Suppressor macrophage treated with lipopolysaccharide for 4 hours (primary cell): ENCODE measurements at places on chromosomes 13 and 19.

DNA sequence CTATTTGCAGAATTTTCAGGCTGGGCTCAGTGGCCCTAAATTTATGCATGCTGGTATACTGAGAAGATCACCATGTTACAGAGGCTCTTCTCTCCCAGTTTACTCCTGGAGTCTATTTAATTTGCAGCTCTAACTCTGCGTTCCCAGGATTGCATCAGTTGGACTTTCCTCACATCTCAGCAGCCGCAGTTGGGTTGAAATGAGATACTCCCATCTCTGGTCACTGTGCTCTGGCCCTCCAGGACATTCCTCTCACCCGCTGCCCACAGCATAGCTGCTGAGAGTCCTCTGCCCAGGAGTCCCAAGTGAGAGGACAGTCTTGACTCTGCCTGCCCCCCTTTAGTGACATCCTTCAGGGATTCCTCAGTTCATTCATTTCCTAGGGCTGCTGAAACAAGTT is 150.9 kb downstream of the LACC1 start:
- no peak for DNase-seq

- no peak for DNase-seq
Observed at GRCh38 chr19:57641715-57642234, 8.8 kb downstream of the ZNF211 start.

GRCh38 chr19:49415102-49415809 is 8.0 kb downstream of the PTH2 start:
- DNase-seq: no peak

- peak; percentile 87 for DNase-seq
Observed at GRCh38 chr19:18366021-18366435, 19.9 kb upstream of the GDF15 start.

GRCh38 chr19:36152352-36153091 is at the start of gene COX7A1:
TSS of gene COX7A1 (minus strand) at chr19:36152447. CDS start at chr19:36152407, 40 bp downstream.
- no peak for DNase-seq

DNA sequence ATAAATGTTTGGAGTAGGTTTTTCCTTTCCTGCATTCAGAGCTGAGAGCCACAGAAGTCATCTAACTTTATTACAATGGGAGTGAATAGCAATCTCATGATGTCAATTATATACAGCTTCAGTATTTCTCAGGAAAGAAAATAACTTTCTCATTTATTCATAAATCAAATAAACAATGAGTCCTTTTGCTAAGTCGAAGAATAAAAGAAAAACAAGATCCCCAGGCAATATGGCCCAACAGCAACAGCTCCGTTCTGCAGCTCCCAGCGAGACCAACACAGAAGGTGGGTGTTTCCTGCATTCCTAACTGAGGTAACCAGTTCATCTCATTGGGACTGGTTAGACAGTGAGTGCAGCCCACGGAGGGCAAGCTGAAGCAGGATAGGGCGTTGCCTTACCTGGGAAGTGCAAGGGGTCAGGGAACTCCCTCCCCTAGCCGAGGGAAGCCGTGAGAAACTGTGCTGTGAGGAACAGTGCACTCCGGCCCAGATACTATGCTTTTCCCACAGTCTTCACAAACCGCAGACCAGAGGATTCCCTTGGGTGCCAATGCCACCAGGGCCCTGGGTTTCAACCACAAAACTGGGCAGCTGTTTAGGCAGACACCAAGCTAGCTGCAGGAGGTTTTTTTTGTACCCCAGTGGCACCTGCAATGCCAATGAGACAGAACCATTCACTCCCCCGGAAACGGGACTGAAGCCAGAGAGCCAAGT is 128.2 kb downstream of the SLITRK1 start:
- DNase-seq: no peak

DNA sequence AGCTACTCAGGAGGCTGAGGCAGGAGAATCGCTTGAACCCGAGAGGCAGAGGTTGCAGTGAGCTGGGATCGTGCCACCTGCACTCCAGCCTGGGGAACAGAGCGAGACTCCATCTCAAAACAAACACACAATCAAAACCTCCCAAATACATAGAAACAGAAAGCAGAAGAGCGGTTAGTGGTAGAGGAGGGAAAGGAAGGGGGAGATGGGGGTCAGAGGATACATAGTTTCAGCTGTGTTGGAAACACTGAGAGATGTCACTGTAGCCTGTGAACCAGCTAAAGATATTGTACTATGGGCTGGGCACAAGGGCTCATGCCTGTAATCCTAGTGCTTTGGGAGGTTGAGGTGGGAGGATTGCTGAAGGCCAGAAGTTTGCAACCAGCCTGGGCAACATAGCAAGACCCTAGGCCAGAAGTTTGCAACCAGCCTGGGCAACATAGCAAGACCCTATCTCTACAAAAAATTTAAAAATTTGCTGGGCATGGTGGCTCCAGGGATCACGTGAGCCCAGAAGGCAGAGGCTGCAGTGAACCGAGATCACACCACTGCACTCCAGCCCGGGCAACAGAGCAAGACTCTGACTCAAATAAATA is 49.9 kb downstream of the GNG7 start:
- no peak for DNase-seq

DNA sequence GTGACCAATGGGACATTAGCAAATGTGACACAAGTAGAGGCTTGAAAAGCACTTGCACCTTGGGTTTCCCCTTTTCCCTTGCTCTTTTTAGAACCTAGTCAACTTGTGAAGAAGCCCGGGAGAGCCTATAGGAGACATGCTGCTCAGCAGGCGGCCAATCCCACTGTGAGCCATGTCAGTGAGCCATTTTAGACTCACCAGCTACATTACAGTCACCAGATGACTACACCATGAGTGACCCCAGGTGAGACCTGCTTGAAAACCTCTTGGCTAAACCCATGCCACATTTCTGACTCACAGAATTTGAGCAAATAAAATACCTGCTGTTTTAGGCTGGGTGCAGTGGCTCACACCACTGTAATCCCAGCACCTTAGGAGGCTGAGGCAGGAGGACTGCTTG is 317.5 kb downstream of the KLF12 start:
- DNase-seq: no peak

DNA sequence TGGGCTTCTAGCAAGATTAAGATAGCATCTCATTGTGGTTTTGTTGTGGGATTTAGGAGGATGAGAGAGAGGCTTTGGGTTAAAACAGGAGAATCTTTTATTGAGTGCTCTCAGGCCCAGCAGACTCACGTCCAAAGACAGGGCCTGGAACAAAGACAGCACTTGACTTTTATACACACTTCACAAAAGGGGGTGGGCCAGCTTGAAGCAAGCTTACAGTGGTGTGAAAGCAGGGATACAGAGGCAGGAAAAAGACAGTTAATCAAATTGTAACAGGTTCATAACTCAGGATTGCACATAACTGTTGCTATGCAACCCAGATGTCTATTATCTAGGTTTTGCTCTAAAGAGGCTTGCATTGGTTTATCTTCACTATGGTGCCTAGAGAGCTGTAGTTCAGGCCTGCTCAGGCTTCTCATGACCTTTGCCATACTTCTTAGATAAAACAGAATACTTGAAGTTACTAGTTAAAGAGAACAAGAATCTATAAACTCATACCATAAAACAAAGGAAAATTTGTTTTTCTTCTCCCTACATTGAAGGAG is 42.2 kb upstream of the CEACAM21 start:
- no peak for DNase-seq

- no peak for DNase-seq
Observed at GRCh38 chr13:106589716-106590115, 21.8 kb upstream of the ARGLU1 start.

GRCh38 chr19:58400316-58400915 is 5.0 kb downstream of the RNF225 start:
- DNase-seq: no peak

GRCh38 chr19:50020481-50020880 is 4.7 kb downstream of the VRK3 start:
- no peak for DNase-seq

GRCh38 chr13:45918597-45918996 is 67.0 kb upstream of the SIAH3 start:
- DNase-seq: no peak

DNA sequence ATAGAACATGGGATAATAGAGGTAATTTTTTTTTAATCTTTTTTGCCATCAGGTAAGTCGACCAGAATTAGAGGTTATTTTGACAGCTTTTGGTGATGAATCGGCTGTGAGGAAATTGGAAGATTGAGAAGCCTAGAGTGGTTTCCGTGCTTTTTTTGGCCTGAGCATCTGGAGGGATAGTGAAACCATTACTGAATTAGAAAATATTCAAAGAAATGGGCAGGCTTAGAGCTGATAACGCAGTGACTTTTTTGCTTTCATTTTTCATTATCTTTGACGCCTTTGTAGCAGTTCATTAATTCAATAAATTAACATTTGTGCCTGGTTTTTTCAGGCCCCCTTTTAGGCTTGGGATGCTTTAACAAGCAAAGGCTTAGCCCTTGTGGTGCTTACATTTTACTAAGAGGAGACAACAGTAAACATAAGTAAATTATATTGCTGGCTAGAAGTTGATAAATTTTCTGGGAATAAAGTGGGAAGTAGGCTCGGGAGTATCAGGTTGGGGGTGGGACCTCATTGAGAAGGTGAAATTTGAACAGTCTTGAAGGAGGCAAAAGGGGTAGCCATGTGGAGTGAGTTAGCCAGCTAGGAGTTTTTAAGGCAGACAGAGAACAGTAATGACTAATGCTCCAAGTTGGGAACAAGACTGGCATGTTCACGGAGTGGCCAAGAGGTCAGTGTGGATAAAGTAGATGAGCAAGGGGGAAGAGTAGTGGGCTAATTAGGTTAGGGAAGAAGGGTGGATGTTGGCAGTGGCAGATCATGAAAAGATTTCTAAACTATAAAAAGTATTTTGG is 36.5 kb downstream of the GTF2F2 start:
- DNase-seq: no peak

DNA sequence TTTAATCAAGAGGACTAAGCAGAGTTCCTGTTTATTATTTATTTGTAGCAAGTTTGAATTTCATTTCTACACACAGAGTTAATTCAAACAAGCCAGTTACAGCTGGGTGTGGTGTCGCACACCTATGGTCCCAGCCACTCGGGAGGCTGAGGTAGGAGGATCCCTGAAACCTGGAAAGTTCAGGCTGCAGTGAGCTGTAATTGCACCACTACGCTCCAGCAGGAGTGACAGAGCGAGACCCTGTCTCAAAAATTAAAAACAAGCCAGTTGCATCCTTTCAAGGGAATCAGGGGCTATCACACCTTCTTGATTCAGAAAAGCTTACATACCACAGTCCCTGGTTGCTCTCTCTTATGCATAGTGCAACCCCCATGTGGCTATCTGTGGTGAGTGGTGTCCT is 19.8 kb downstream of the ZNF586 start:
- no peak for DNase-seq
